Activated naive CD8-positive, alpha-beta T cell treated with anti-CD3 and anti-CD28 coated beads, Interleukin-2, amount 10 ng/mL, durations not matched to agents 7 days and 5 days (primary cell): ENCODE measurements at places on chromosomes 11 and 22. TPM values are rescaled to one million over a fixed set of nuclear protein-coding genes. Genes with fewer than 3 reads are reported as not detected.

The PRR33 gene
- total RNA-seq, result not detected

The PATE2 gene
- not detected for total RNA-seq

The PLEKHB1 gene
- 23.6 TPM for total RNA-seq

The SPTBN2 gene
- total RNA-seq, result 1.3 TPM

The TRAPPC4 gene
- 80.5 TPM for total RNA-seq

The GGT5 gene
- not detected for total RNA-seq

The RIC8A gene
- 102 TPM for total RNA-seq

The APOBEC3H gene
- total RNA-seq, result 84.9 TPM

The GGT1 gene
- total RNA-seq, result 25.7 TPM

The BTG4 gene
- total RNA-seq, result not detected

The C11orf21 gene
- total RNA-seq, result 51.0 TPM

The NXPE1 gene
- total RNA-seq, result not detected

The SHANK2 gene
- total RNA-seq, result not detected

The LSP1 gene
- total RNA-seq, result 453 TPM

The CATSPERZ gene
- total RNA-seq, result not detected

The LARGE1 gene
- total RNA-seq, result 0.75 TPM

The PTPRCAP gene
- 371 TPM for total RNA-seq

The MMP13 gene
- not detected for total RNA-seq

The AIP gene
- total RNA-seq, result 161 TPM

The RTN4RL2 gene
- 0.96 TPM for total RNA-seq

The TCN2 gene
- total RNA-seq, result 0.28 TPM

The MIAT gene
- 190 TPM for total RNA-seq

The TRIM48 gene
- not detected for total RNA-seq

The CASP5 gene
- total RNA-seq, result not detected

The OTOG gene
- not detected for total RNA-seq

The CFAP68 gene
- 22.9 TPM for total RNA-seq

The MAP6 gene
- not detected for total RNA-seq

The GPR83 gene
- 0.17 TPM for total RNA-seq

The DAGLA gene
- 0.14 TPM for total RNA-seq

The DNAJC24 gene
- total RNA-seq, result 21.3 TPM

The RFPL2 gene
- not detected for total RNA-seq
